ENCODE measurements at places on chromosomes 2 and 18. TPM values are rescaled to one million over a fixed set of nuclear protein-coding genes. Genes with fewer than 3 reads are reported as not detected.

SERPINB10 gene
- not detected for total RNA-seq

DDX18 gene
- total RNA-seq: 72.6 TPM

MYCN gene
- total RNA-seq: 2.6 TPM

LDLRAD4 gene
- total RNA-seq: 40.1 TPM

ALPI gene
- not detected for total RNA-seq

SANBR gene
- 13.7 TPM for total RNA-seq

HOXD13 gene
- not detected for total RNA-seq

KYNU gene
- 0.72 TPM for total RNA-seq

DNA sequence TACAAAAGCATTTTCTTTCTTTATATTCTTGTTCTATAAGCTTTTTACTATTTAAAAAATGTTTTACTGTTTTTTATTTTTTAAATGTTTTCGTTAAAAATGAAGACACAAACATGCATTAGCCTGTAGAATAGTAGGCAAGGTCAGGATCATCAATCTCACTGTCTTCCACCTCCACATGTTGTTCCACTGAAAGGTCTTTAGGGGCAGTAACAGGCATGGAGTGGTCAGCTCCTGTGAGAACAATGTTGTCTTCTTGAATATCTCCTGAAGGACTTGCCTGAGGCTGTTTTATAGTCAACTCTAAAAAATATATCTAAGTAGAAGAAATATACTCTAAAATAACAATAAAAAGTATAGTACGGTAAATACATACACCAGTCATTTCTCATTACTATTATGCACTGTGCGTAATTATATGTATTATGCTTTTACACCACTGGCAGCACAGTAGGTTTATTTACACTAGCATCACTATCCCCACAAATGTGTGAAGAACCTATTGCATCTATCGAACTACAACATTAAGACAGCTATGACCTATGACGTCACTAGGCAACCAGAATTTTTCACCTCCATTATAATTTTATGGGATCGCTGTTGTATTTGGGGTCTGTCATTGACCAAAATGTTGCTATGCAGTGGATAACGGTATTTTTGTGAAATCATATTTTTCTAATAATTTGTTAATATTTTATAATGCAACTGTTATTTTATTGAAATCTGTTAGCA is 764.3 kb downstream of the METTL4 start:
- no peak for DNase-seq

DNA sequence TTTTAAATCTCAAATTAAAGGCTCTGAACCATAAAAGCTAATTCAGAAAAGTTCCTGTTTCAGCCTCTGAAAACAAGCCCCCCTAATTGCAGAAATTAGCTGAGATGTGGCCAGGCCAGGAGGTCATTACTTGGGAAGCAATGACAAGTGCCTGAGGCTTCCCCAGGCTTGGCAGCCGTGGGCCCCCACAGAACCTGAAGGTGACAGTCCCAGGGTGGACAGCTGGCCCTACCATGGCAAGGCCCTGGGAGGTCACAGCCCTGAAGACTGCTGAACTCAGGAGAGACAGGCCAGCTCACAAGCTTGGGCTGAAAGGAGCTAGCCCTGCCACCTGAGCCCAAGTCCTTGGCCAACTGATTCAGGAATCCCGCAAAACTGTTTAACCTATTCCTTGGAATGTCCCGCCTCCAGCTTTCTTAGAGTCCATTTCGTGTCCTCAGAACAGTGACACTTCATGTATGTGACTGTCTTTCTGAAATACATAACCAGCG is 54.3 kb upstream of the PKDCC start:
- no peak for DNase-seq

DNA sequence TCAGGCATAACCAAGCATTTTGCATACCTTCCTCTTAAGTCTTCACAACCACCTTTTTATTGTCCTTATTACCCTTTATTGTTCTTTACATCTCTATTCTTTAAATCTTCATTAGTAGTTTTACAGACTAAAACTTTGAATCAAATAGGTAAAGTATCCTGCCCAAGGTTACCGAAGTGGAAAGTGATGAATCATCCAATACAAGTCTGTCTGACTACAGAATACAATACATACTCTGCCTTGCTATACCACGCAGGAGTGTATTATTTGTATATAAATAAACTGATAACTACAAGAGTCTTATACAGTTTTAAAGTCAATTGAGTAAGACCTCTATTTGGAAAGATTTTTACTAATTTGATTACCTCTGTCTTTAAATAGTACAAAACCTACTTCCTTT is 196.0 kb downstream of the ZEB2 start:
- peak; percentile 4 for DNase-seq

- DNase-seq: no peak
Measured at GRCh38 chr18:65215865-65216466, 534.8 kb upstream of the CDH7 start.

GRCh38 chr2:203510941-203511305 is 24.2 kb downstream of the RAPH1 start:
- peak; percentile 69 for DNase-seq

- no peak for DNase-seq
Measured at GRCh38 chr18:7596147-7596546, 29.0 kb downstream of the PTPRM start.

DNA sequence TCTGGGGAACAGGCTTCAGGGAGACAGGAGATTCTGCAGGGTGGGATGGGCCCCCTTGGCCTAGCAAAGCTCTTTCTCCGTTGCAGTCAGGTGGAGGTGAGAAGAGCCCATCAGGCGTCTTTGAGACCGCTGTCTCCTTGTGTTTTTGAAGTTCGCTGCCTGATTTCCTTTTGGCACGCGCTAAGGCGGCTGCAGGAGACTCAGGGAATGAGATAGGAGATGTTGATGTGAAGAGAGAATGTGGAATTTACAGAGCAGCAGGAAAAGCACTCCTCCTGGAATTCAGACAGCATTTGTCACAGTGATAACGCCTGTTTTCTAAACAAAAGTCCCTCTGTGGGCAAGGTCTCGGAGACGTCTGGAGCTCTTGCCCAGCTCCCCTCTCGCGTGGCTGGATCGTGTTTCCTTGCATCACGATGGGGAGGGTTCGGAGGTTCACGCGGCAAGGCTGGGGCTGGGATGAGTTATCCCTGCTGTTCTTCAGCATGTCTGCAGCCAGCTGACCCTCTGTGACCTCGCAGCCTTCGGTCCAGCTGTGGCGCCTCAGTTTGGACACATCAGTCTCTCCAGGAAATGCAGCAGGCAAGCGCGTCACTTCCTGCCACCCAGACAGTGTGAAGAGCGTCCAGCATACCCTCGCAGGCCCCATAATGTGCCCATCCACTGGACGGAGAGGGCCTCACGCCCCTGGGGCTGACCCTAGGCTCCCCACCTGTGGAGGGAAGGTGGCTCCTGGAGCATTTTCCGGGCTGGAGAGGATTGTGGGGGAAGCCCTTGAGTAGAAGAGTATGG is 30.2 kb downstream of the GLI2 start:
- DNase-seq: peak; percentile 94

DNA sequence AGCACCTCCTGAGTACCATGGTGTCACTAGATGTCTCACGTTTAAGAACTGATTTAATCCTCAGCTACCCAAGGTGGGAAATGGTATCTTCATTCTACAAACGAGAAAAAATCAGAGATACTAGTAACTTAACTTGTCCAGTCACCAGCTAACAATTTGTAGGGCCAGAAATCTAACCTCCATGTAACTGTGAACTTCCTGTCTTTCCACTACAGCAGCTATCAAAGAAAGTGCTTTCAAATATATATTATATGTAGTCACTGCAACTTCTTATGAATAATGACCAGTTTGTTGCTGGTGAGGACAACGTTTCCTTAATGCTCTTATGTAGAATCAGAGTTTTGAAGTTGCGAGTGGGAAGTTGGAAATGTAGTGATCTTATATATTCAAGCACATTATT is 1.9 kb downstream of the REV1 start:
- peak; percentile 17 for DNase-seq

GRCh38 chr18:79799619-79800370 is 2.1 kb downstream of the KCNG2 start:
- DNase-seq: no peak

- no peak for DNase-seq
Measured at GRCh38 chr18:3097082-3097481, 84.1 kb upstream of the LPIN2 start.

GRCh38 chr2:237859533-237860272 is at the start of gene RAMP1:
Gene RAMP1, plus strand, starts transcription at chr2:237859623. Its CDS starts 53 bp downstream, at chr2:237859676.
- DNase-seq: no peak

GRCh38 chr2:121289271-121289670 is 4.3 kb upstream of the TFCP2L1 start:
- no peak for DNase-seq

DNA sequence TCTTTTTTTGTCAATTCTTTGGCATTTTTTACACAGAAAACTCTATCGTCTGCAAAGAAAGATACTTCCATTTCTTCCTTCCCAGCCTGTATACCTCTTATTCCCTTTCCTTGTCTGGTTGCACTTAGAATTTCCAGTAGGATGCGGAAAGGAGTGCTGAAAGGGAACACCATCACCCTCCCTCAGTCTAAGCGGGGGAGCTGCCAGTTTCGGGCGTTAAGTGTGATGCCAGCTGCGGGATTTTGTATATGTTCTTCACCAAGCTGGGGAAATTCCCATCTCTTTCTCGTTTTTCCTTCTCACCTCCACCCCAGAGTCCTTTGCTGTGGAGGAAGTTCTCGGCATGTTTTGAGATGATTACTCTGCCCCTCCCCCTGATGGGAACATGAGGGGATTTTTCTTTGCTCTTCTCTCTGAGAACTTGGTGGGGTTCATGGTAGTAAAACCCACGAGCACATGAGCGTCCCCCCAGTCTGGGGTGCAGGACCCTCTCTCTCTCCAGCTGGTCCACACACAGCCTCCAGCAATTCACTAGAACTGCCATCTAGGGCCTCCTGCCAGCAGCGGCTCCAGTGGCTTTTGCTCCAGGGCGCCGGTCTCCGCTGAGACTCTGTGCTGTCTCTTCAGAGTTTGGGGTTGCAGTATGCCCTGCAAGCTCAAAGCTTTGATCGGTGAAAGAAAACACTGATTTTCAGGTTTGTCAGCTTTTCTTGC is 15.5 kb downstream of the AQP12A start:
- no peak for DNase-seq

GRCh38 chr2:178211460-178211859 is 17.1 kb downstream of the OSBPL6 start:
- DNase-seq: no peak

- no peak for DNase-seq
Measured at GRCh38 chr2:80141007-80141726, 163.4 kb downstream of the LRRTM1 start.

DNA sequence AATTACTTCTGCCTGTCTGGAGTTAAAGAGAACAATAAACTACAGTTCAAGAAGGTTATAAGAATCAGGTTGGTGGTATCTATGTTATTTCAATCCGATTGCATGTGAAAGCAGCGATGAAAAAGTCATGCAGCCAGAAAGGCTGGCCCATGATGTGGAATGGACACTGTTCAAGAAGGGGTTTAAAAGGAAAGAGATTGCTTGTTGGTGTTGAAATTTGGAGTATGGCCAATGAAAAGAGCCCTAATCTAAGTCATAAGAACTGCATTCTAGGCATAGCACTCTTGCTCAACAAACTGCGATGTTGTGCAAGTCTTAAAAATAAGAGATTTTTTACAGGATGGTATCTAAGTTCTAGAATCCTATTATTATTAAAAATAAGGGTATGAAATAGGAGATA is 61.3 kb downstream of the EFEMP1 start:
- DNase-seq: peak; percentile 97

- DNase-seq: peak; percentile 98
Measured at GRCh38 chr2:188199716-188200128, 92.0 kb upstream of the GULP1 start.

All from astrocyte (in vitro differentiated cells and primary cell).